Activated effector memory CD4-positive, alpha-beta T cell treated with Interleukin-2 at 50 U/mL for 16 hours (primary cell): ENCODE measurements at places on chromosomes 6 and 20.

GRCh38 chr6:134720353-134721059, 229.4 kb downstream of the ALDH8A1 start:
- no peak for DNase-seq

- DNase-seq: no peak
These were observed 10.2 kb downstream of the NAPB start for GRCh38 chr20:23410916-23411695.

DNA sequence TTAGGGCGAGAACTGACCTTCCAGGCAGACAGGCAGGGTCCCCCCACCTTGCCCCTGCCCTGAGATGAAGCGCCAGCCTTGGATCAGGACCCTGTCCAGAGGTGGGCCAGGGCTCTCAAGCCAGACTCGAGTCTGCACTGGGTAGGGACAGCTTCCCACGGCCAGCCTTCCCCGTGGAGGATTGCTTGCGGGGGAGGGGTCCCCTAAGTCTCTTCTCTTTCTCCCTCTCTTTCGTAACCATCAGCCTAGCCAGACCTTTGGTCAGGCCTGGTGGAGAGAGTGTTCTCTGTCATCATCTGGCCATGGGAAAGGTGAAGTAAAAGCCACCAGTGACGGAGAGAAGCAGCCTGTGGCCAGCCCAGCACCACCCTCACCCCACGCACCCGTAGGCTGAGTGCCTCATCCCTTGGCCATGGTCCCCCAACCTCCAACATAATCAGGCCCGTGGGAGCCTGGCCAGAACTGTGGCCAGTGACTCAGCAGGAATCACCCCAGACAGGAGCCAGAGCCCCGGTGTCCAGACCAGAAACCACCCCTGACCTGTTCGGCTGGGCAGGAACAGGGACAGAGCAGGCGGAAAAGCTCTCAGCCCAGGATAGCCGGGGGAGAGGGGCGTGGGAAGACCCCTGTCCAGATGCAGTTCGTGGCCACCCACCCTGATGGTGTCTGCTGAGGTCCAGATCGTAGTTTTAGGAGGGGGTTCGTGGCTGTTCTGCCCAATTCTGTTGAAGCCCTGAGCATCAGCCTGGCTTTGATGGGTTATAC, 47.1 kb downstream of the SNAI1 start:
- DNase-seq: no peak

- no peak for DNase-seq
These were observed 42.8 kb downstream of the HNF4A start for GRCh38 chr20:44398335-44398734.

- no peak for DNase-seq
These were observed 46.6 kb downstream of the TPBG start for GRCh38 chr6:82410151-82410648.

DNA sequence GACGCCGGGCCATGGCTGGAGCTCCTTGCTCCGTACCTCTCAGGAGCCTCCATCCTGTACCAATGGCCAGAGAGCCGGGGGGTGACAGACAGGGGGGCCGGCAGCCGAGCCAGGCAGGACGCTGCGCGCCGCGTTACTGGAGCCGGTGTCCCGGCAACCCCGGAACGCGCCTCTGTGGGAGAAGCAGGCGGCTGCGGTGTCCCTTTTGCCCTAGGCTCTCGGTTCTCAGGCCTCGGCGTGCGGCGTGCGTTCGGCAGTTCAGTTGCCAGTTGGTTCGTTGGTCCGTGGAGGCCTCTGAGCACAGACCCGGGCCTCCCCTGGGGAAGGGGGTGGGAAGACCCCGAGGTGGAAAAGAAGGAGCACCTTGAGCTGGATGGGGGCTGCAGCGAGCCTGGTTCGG, at the start of gene SPATS1:
TSS of gene SPATS1 (plus strand) at position 162 of the 400 bp plus-strand sequence. CDS start 446 bp downstream, outside the sequence.
- no peak for DNase-seq

- no peak for DNase-seq
These were observed 50.5 kb upstream of the ASIP start for GRCh38 chr20:34190679-34191090.

- DNase-seq: no peak
These were observed 143.4 kb downstream of the PXDC1 start for GRCh38 chr6:3608159-3608558.

DNA sequence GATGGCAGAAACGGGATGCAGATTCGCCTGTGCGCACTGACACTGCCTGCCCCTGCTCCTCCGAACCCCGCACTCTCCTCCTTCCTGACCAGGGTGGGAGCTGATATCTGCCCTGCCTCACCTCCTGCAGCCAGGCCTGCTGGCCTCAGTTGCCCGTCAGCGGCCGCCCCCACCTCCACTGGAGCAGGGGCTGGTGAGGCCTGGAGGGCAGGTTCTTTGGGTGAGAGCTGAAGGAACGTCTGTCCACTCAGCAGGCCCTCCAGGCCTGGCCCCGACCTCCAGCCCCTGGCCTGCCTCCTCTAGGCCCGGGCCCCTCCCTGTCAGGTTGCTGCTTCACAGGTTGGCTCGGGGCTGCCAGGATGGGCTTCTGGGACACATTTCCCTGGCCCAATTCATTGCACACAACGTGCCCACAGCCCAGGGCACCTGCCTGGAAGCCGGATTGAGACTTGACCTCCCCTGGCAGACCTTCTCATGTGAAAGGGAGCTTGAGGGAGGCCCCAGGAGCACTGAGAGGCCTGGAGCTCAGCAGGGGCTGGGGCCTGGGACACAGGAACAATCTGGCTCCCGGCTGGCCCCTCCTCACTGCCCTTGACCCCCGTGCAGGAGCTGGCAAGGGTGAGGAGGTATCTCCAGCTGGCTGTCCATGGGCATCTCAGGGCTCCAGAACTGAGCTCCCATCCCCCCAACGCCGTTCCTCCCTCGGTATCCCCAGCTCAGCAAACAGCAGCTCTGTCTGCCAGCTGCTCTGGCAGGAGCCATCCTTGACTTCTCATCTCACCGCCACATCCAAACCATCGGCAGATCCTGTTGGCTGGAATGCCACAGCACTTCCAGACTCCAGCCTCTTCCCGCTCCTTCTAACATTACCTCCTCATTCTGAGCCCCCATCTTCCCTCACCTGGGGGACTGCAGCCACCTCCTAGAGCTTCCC, 39.5 kb downstream of the SPDEF start:
- DNase-seq: no peak

- no peak for DNase-seq
These were observed 339.2 kb upstream of the JAG1 start for GRCh38 chr20:11012975-11013374.

- no peak for DNase-seq
These were observed 34.8 kb downstream of the WRNIP1 start for GRCh38 chr6:2799936-2800527.

DNA sequence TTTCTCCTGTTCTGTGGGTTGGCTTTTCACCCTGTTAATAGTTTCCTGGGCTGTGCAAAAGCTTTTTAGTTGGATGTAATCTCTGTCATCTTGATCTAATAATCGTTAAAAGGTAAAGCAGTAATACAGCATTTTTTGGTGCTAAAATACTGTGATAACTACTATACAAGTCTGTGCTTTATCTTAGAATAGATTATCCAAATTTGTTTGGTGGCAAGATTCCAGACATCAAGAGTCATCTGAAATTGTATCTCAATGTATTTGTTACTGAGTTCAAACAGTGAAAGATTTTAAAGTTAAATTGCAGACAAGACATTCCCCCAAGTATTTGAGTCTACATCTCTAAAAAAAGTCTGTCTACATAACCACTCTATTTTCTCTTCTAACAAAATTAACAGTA, 18.8 kb downstream of the TBPL1 start:
- DNase-seq: no peak

GRCh38 chr6:87174078-87174579, 18.8 kb downstream of the ZNF292 start:
- DNase-seq: no peak

DNA sequence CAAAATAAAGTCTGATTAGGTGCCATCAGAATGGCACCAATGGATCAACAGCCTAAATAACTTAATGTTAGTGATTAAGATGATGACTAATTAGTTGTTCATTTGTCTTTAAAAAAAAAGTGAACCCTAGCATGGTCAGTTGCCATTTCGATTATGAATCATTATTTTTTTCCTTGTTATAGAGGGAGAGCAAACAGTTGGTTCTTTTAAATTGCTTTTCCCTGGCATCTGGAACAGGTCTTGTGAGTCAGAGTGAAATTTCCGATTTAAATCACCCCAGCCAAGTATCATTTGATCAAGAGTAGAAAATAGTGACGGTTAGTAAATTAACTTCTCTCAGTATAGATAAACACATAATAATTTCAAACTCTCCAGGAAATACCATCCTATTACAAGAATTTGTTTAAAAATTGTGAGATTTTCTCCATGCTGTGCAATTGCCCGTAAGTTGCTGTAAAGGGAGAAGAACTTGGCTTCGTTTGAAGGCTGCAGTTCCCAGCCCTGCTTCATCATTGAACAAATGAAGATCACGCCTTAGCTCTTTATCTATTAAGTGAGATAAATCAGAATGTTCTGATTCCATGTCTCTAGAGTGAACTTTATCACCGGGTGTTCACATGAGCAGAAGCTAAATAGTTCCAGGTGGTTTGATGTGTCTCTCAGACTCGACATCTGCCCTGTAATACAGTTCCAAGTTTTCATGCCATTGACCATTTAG, 741.3 kb downstream of the DOK5 start:
- no peak for DNase-seq

- no peak for DNase-seq
These were observed 199.4 kb upstream of the ZNF217 start for GRCh38 chr20:53792946-53793536.

DNA sequence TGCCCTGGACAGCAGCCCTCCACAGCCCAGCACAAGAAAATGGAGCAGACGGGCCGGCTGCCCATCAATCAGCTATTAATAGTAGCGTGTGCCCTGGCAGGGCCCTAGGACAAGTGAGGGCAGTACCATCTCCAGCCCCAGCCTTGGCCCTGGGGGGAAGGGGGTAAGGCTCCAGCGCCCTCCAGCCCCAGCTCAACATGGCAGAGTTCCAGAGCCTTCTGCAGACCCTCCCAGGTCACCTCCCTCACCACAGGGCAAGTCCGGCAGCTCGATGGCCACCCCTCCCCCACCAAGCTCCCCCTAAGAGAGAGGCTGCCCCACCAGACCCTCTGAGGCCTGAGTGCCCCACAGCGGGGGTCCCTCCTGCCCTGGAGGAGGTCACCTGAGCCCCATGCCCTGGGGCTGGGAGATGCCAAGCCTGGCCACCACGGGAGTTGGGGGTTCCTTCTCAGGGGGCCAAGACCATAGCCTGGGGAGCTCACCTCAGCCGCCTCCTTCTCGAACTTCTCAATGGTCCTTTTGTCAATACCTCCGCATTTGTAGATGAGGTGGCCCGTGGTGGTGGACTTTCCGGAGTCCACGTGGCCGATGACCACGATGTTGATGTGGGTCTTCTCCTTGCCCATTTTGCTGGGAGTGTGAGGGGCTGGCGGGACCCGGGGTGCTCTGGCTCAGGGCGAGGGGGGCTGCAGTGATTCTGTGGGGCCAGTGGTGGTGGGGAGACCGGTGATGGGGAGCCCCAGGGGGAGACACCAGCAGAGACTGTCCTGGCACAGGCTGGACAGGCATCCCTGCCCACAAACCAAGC, 1.5 kb downstream of the EEF1A2 start:
- no peak for DNase-seq

- no peak for DNase-seq
These were observed 333.3 kb upstream of the SYNCRIP start for GRCh38 chr6:85975957-85976356.

GRCh38 chr6:121890307-121890910, 455.0 kb downstream of the GJA1 start:
- DNase-seq: no peak

DNA sequence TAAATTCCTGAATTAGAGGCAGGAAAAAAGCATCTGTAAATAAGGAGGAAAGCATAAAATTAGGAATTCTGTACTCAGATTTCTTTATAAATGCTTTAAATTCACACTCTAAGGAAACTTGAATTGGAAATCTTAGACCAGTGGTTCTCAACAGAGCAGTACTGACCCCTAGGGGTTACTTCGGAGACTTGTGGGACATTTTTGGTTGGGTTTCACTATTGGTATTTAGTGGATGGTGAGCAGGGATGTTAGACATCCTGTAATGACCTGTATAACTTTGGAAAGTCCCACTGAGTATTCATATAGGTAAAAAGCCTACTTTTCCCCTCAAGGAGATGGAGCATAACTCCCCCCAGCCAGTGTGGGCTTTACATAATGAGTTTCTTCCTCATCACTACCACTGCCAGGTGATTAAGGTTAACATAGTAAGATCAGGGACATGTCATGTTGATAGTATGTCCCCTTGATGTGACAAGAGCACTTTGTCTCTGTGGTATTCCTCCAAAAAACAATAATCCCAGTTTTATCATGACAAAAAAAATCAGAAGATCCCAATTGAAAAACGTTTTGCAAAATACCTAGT, 31.0 kb downstream of the GLO1 start:
- DNase-seq: no peak

GRCh38 chr20:22966787-22967464, 68.2 kb upstream of the SSTR4 start:
- no peak for DNase-seq

- DNase-seq: no peak
These were observed 200.5 kb downstream of the ARID1B start for GRCh38 chr6:156977527-156978291.

DNA sequence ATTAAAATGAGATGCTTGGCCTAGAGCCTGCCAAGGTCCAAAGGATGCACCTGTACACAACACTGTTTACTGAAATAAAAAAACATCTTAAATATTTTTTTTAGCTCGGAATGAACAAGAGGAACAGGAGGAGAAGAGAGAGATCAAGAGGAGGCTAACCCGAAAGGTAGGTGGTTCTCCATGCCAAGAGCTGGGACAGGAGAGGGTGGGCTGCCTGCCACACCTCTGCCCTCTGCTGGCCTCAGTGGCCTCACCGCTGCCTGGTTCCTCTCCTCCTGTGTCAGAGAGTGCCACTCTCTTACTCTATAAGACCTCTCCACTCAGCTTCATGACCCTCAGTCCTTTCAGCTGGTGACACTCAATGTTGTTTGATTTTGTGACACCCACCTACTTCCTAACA, 50.2 kb downstream of the TBC1D7 start:
- no peak for DNase-seq

- no peak for DNase-seq
These were observed 21.8 kb upstream of the LTV1 start for GRCh38 chr6:143821359-143821758.

GRCh38 chr6:43851204-43851865, 81.3 kb downstream of the VEGFA start:
- DNase-seq: no peak

- no peak for DNase-seq
These were observed 630.2 kb downstream of the DHX35 start for GRCh38 chr20:39592371-39592770.
